Left renal pelvis (tissue), 4 donors: ENCODE measurements at places on chromosomes 13 and 19. TPM values are rescaled to one million over a fixed set of nuclear protein-coding genes. Genes with fewer than 3 reads are reported as not detected.

DNA sequence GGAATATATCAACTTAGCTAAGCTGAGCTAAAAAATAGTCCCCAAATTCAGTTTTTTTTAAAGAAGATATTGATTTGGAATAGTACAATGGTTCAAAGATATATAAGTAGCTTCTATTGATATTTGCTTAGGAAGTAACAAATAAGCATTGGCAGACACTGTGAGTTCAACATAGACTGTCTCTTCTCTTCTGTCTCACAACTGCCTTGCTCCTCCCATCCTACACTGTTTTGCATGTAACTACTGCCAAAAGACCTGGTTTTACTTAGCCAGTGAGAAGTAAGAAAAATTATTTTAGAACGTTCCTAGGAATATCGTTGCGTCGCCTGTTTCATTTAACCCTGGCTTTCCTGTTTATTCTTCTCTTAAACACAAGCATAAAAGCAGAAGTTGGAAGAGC lies 859.0 kb upstream of the SPRY2 start:
- DNase-seq: no peak

- DNase-seq: no peak
Measured at GRCh38 chr19:28500982-28501630, 711.8 kb downstream of the UQCRFS1 start.

GRCh38 chr13:51437550-51438127 lies 15.2 kb downstream of the INTS6 start:
- DNase-seq: no peak

DNA sequence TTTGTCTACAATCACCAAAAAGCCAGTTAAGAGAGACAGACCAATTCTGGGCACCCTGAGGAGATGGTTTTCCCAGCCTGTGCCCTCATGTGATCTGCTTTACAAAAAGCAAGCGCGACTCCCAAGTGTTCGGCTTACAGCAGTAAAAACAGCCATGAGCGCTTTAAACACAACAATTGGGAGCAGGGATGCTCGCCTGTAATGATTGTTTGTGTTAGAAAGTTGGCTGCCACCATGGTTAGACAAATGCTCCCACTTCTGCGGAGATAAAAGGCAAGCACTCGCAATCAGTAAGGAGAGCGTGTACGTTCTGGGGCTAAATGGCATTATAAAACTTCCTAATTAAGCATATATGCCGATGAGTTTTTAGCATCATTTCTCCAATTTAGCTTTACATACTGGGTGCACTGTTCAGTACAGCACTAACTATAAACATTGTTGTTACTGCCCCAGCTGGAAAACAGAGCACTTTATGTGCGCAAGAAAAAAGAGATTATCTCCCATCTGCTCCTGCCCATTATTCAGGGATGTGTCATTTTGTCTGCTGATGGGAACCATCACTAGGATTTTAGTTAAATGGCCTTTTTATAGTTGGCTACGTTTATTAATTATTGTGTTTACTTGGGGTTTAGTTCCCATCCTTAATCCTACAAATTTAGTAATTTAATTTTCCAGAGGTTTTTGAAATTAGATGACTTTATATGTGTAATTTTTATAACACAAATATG lies 309.3 kb upstream of the MAB21L1 start:
- no peak for DNase-seq

- DNase-seq: no peak
Measured at GRCh38 chr19:41849067-41849466, 4.2 kb downstream of the DMRTC2 start.

DNA sequence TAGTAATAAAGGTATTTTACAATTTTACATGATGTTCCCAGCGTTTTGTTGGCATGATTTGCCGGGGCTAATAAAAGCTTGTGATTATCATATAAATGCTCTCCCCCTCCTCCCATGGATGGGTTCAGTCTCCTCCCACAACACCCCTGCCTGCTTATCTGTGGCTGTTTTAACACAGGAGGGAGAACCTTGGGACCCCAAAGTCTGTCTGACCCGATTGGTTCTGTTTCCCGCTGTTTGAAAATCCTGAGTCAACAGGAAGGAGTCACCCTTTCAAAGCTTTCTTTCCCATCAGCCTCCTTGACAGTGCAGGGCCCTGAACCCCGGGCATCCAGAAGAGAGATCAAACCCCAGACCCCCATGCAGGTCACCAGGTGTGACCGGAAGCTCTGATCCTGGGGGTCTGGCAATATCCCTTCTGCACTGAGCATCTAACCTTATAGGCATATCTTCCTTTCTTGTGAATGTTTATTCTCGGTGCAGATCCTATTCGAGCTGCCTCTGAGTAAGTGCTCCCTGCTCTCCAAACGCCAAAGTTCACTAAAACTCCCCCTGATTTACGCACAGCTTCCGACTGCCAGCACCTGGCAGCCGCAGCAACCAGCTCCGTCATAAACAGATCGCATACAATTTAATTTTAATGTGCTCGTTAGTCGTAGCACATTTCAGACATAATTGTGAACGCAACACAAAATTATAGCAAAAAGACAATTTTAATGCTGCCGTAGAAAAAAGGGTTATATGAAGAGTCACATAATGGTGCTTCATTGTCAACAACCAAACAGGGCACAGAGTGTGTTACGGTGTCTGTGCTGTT lies 74.8 kb downstream of the TSHZ3 start:
- DNase-seq: no peak

DNA sequence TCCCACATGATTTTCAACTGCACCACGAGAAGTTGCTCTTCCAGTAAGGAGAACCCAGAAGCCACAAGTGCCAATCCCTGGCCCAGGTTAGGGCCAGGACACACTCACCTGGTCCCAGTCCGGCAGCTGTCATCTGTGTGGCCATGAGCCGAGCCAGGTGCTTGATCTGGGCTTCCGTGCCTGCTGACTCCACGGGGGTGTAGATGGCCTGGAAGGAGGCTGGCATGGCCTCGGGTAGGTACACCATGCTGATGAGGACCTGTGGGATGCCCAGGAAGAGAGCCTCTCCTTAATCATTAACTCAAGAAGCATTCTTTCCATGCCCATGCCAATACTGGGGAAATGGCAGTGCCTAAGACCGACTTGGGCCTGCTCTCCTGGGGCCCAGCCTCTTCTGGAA lies 19.9 kb upstream of the RSPH6A start:
- DNase-seq: no peak

DNA sequence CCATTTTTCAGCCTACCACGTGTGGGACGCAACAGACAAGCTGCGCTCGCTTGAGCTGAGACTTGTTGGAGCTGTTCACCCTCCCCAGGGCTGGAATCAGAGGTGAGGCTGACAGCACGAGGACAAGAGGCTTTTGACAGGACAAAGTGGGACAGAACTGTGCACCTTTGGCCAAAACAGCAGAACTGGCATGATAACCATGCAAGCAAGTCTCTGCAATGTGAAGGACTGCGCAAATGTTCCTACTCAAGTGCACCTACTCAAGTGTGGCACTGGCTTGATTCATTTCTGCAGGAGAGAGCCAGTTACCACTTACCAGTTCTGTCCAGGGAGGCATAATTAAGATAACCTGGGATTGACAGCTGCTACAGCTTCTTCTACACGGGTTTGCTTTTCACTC lies 62.2 kb upstream of the TM9SF2 start:
- no peak for DNase-seq

SNRPA gene
- polyA plus RNA-seq: 129 TPM

TYROBP gene
- polyA plus RNA-seq: 11.7 TPM

APOE gene
- 51.2 TPM for polyA plus RNA-seq
